Activated CD8-positive, alpha-beta T cell treated with anti-CD3 and anti-CD28 coated beads, Interleukin-2, amount 10 ng/mL, durations not matched to agents 7 days and 5 days (primary cell): ENCODE measurements at places on chromosomes 5 and 9. TPM values are rescaled to one million over a fixed set of nuclear protein-coding genes. Genes with fewer than 3 reads are reported as not detected.
A peak's percentile ranks its signal among the peaks of the same experiment; 100 is the strongest.

GRCh38 chr5:132013711-132014110 lies 2.3 kb upstream of the ACSL6 start:
- H3K27ac ChIP-seq, result no peak overlapping the region
- peaks cover 51% of the 10 kb centered on the region for H3K4me1 ChIP-seq
- H3K36me3 ChIP-seq, result no peaks in the 10 kb centered on the region

DNA sequence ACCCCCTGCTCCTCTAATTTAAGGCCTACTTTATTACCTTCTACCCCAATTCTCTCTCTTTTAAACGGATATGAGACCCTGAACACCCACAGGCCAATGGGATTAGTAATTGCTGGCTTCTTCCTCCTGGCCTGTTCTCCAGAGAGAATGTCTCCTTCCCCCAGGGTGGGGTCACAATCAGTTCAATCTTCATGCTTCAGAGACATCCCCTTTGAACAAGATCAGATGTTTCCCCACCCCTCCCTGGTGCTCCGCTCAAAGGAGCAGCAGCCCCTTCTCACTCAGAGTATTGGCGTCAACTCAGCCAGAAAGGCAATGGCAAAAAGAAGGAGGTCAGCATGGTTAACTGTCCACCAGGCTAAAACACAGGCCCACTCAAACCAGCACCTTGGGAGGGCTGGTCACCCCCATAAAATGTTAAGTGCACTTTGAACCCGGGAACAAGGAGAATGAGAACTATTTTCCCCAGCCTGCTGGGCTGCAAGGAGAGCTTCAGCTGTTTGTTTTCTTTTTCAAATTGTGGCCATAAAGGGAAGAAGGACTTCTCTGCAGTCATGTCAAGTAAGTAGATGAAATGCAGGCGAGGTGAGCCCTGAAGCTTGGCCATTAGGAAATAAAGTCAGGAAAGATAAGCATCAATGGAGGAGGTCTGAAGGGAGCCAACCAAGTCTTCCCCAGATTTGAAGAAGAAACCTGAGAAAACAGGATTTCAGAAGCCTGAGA lies 20.1 kb downstream of the LHFPL2 start:
- no peaks in the 10 kb centered on the region for H3K4me1 ChIP-seq
- no peak for DNase-seq
- no peaks in the 10 kb centered on the region for H3K36me3 ChIP-seq
- no peak overlapping the region for H3K4me3 ChIP-seq
- peaks cover 5% of the 10 kb centered on the region for H3K27me3 ChIP-seq

DNA sequence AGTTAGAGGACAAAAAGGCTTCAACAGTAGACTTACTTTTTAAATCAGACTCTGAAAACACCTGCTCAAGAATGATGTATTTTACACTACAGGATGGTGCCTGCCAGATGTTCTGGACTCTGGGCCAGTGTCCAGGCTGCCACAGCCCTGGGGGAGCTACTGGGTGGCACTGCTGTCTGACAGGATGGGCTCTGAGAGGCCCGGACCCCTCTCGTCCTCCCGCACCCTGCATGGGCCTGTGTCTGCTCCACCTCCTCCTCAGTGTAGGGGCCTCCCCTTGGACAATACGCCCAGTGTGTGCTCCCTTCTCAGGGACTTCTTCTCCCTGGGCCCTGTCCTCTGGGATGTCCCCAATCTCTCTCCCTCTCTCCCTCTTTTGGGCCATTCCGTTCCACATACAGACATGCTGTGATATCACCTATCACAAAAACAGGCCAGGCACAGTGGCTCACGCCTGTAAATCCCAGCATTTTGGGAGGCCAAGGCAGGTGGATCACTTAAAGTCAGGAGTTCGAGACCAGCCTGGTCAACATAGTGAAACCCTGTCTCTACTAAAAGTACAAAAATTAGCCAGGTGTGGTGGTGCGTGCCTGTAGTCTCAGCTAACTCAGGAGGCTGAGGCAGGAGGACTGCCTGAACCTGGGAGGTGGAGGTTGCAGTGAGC lies 23.4 kb downstream of the GFPT2 start:
- no peak overlapping the region for H3K4me3 ChIP-seq
- H3K4me1 ChIP-seq, result peaks cover 3% of the 10 kb centered on the region
- no peak overlapping the region for H3K27ac ChIP-seq
- no peak for DNase-seq
- H3K27me3 ChIP-seq, result peaks cover 15% of the 10 kb centered on the region
- no peaks in the 10 kb centered on the region for H3K36me3 ChIP-seq

The PHYHD1 gene
- total RNA-seq, result 0.68 TPM

DNA sequence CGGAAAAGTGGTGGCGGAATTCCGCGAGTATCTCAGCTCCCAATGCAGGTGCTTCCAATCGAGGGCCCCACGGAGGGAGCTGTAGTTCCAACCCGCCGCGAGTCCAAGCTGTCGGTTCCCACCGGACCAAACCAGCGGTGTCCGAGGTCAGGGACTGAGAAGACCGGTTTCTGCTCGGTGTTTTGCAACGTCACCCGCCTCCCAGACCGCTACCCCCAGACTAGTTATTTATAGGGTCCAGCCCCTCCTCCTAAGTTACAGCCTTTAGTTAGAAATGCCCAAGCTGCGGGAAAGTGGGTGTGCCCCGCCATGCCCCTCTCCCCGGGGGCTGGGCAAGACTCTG lies 677 bp upstream of the MYORG start:
- peaks cover 12% of the 10 kb centered on the region for H3K27me3 ChIP-seq
- DNase-seq, result peak; percentile 33

- no peaks in the 10 kb centered on the region for H3K4me1 ChIP-seq
- no peak for DNase-seq
- no peaks in the 10 kb centered on the region for H3K27me3 ChIP-seq
- no peak overlapping the region for H3K27ac ChIP-seq
- no peaks in the 10 kb centered on the region for H3K36me3 ChIP-seq
- no peak overlapping the region for H3K4me3 ChIP-seq
These were observed 92.9 kb downstream of the PDZD2 start for GRCh38 chr5:31731710-31732301.

The FOXD4L6 gene
- total RNA-seq, result not detected
